GM12878 (cell line): ENCODE measurements at places on chromosomes 16 and 17. TPM values are rescaled to one million over a fixed set of nuclear protein-coding genes. Genes with fewer than 3 reads are reported as not detected.

The TEKT3 gene
- polyA plus RNA-seq = not detected in 2 replicates

The ATAD5 gene
- 16.8 and 18.2 TPM in 2 replicates for polyA plus RNA-seq

The STAC2 gene
- not detected in 2 replicates for polyA plus RNA-seq

The KIFC3 gene
- polyA plus RNA-seq = 0.32 and 0.46 TPM in 2 replicates

The PSMD7 gene
- 199 and 207 TPM in 2 replicates for polyA plus RNA-seq

The TP53TG3F gene
- not detected in 2 replicates for polyA plus RNA-seq

The AKAP10 gene
- polyA plus RNA-seq = 14.5 and 18.7 TPM in 2 replicates

The ENPP7 gene
- polyA plus RNA-seq = 0.08 and 0.13 TPM in 2 replicates

The KCNJ18 gene
- not detected in 2 replicates for polyA plus RNA-seq

The CES4A gene
- polyA plus RNA-seq = 2.0 and 2.5 TPM in 2 replicates
